CD4-positive, alpha-beta memory T cell (primary cell): ENCODE measurements at places on chromosomes 16 and 17. TPM values are rescaled to one million over a fixed set of nuclear protein-coding genes. Genes with fewer than 3 reads are reported as not detected.

- no peak overlapping the region for H3K4me3 ChIP-seq
- H3K27ac ChIP-seq: no peak overlapping the region
- H3K4me1 ChIP-seq: no peaks in the 10 kb centered on the region
- no peaks in the 10 kb centered on the region for H3K27me3 ChIP-seq
- no peak for DNase-seq
- no peaks in the 10 kb centered on the region for H3K36me3 ChIP-seq
Observed at GRCh38 chr16:13153696-13154095, 252.3 kb downstream of the SHISA9 start.

DNA sequence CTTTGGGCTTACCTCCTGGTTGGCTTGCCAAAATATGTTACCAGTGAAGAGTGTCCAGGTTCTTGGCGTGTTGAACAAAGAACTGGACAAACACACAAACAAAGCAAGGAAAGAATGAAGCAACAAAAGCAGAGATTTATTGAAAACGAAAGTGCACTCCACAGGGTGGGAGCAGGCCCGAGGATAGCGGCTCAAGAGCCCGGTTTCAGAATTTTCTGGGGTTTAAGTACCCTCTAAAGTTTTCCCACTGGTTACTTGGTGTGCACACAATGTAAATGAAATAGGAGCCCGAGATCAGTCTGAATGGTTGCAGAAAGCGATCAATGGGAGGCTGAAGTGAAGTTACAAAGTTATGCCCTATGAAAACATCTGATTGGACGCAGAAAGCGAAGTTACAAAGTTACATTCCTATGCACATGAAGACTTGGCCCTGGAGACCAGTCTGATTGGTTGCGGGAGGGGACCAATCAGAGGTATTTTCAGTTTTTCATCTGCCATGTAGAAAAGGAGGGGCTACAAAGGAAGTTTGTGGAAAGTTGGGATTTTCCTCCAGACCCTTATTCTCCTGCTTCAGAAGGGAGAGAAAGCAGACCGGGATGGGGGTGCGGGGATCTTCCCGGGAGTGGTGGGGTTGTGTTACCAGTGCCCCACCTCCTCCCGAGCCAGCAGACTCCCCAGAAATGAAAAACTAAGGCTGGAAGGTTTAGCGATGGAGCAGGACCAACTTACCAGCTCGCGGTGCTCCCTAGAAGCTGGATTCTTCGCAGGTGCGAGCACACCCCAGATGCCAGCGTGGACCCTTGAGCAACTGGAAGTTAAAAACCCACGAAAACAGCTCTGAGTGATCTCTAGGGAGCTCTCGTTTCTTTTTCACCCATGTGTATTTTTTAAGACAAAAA, at the start of gene SLFN12:
Gene SLFN12 (minus strand): TSS at position 325 of the 899 bp plus-strand sequence. CDS start 9,472 bp downstream, outside the sequence.
- H3K27me3 ChIP-seq: no peaks in the 10 kb centered on the region
- H3K4me3 ChIP-seq: peak within 1 kb of the TSS; percentile 79
- peak within 1 kb of the TSS; percentile 61 for H3K27ac ChIP-seq
- H3K36me3 ChIP-seq: no peaks in the 10 kb centered on the region
- DNase-seq: peak; percentile 74
- H3K4me1 ChIP-seq: peaks cover 44% of the 10 kb centered on the region

GRCh38 chr16:2086812-2087747, 39.3 kb downstream of the TSC2 start:
- H3K4me1 ChIP-seq: no peaks in the 10 kb centered on the region
- H3K27ac ChIP-seq: no peak overlapping the region
- no peak for DNase-seq
- H3K4me3 ChIP-seq: no peak overlapping the region
- H3K27me3 ChIP-seq: no peaks in the 10 kb centered on the region

DNA sequence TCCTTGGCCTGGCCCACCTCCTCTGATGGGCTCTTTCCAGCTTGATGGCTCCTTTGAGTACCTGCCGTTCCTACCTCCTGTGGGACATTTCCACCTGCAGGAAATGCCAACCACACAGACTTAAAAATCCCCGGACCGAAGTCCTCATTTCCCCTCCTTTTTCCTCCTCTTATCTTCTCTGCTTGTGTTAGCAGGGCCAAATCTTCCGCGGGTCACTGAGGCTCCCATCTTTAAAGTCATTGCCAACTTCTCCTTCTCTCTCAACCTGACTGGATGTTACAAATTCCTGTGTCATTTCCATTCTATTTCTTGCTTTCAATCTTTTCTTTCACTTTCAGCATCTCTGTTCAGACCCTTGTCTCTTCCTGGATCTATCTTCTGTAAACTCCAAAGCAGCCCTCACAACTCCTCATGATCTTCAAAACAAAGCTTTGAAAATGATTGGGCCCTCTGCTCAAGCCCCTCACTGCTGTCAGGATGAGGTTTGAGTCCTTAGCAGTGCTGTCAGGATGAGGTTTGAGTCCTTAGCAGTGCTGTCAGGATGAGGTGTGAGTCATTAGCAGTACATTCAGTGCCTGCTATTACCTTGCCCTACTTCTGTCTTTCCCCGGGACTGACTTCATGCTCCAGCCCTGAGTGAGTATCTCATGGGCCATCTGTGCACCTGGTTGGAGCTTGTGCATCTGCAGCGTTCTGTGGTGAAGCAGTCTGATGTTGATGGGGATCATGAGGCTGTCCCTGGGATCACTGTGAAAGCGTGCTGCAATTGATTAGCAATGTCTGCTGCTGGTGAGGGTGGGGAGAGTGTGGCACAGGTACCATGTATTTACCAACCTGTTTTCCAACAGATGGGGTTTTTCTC, 100.1 kb downstream of the IRF8 start:
- peaks cover 15% of the 10 kb centered on the region for H3K4me1 ChIP-seq
- no peaks in the 10 kb centered on the region for H3K36me3 ChIP-seq
- DNase-seq: no peak
- H3K27ac ChIP-seq: no peak overlapping the region

GRCh38 chr17:76381633-76382350, 2.6 kb upstream of the SPHK1 start:
- H3K27ac ChIP-seq: no peak overlapping the region
- no peak overlapping the region for H3K4me3 ChIP-seq
- no peaks in the 10 kb centered on the region for H3K27me3 ChIP-seq
- no peaks in the 10 kb centered on the region for H3K36me3 ChIP-seq
- peaks cover 20% of the 10 kb centered on the region for H3K4me1 ChIP-seq

DNA sequence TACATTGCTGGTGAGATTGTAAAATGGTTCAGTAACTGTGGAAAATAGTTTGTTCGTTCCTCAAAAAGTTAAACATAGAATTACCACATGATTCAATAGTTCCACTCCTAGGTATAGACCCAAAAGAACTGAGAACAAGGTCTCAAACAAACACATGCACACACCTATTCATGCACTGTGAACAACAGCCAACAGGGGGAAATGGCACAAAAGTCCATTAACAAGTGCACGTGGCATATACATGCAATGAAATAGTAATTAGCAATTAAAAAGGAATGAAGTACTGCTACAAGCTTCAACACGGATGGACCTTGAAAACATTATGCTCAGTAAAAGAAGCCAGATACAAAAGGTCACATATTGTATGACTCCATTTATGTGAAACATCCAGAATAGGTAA, 23.8 kb downstream of the SDK2 start:
- H3K4me3 ChIP-seq: no peak overlapping the region
- DNase-seq: no peak
- no peaks in the 10 kb centered on the region for H3K36me3 ChIP-seq

DNA sequence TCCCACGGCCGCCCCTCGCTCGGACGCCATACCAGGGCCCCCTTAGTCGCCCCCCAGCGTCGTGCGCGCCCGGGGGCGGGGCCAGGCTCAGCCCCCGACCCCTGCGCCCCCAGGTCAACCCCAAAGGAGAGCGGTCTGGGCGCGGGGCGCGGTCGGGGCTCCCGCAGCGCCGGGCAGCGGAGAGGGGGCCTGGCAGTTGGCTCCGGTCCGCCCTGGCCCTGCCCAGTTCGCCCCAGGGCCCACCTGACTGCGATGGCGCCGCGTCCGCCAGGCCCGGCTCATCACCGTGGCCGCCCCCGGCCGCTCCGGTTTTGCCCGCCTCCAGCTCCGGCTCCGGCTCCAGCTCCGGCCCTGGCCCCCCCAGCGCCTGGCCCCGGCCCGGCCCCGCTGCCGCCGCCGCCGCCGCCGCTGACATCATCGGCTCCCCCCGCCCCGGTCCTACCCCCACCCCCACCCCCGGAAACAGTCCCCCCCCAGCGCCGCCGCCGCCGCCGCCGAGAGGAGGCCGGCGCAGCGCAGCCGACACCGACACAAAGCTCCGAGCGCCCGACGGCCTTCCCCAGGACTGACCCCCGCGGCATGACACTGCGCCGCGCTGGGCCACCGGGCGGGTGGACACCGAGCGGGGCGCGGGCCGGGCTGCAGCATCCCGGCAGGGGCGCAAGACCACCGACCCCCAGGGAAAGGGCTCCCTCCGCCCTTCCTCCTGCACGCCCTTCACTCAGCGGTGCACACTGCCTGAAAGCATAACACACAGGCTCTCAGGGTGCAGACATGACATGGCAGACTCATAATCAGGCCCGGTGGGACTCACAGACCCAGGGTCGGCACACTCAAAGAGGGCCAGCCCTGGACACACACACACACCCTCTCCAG, at the start of gene ZBTB4:
Gene ZBTB4 (minus strand): TSS at position 419 of the 876 bp plus-strand sequence. CDS start 12,830 bp downstream, outside the sequence.
- peak within 1 kb of the TSS; percentile 79 for H3K4me3 ChIP-seq
- DNase-seq: peak; percentile 77
- peaks cover 57% of the 10 kb centered on the region for H3K4me1 ChIP-seq
- peak within 1 kb of the TSS; percentile 97 for H3K27ac ChIP-seq
- H3K36me3 ChIP-seq: no peaks in the 10 kb centered on the region
- H3K27me3 ChIP-seq: no peaks in the 10 kb centered on the region

- H3K27me3 ChIP-seq: no peaks in the 10 kb centered on the region
- H3K4me1 ChIP-seq: no peaks in the 10 kb centered on the region
- H3K27ac ChIP-seq: no peak overlapping the region
- no peaks in the 10 kb centered on the region for H3K36me3 ChIP-seq
- H3K4me3 ChIP-seq: no peak overlapping the region
Observed at GRCh38 chr17:33435721-33436301, 142.7 kb upstream of the ASIC2 start.

DNA sequence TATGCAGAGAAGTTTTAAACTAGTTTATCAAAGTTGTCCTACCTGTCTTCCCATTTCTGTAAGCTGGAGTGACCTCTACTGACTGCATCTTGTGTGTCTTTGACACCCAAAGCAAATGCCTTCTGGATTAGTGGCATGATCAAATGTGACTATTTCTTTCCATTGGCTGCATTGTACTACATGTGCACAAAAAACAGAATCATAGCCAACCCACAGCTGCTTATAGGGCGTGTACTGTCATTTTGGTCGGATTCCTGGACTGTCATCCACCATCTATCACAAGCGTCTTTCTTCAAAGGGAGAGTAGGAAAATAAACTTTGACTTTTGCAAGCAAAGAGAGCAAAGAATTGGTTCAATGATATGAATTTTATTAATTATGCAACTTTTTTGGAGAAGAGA, 310.6 kb downstream of the MAP2K6 start:
- H3K4me1 ChIP-seq: no peaks in the 10 kb centered on the region
- H3K27me3 ChIP-seq: no peaks in the 10 kb centered on the region
- no peak overlapping the region for H3K4me3 ChIP-seq

DNA sequence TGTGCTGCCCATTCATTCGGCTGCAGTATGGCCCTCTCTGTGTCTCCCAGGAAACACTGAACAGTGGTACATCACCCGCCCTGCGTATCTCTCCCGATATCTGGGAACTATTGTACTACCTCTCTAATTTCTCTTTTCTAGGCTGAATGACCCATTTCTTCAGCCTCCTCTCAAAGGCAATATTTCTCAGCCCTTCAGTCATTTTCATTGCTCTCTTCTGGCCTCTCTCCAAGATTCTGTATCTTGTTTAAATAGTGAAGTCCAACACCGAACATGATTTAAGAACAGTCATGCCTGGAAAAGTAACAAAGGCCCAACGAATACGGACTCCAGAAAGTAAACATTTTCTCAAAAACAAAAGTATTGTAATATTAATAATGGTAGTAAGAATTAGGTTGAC, 220.1 kb downstream of the ZFHX3 start:
- no peaks in the 10 kb centered on the region for H3K27me3 ChIP-seq
- H3K36me3 ChIP-seq: no peaks in the 10 kb centered on the region
- no peak for DNase-seq
- H3K27ac ChIP-seq: no peak overlapping the region
- no peak overlapping the region for H3K4me3 ChIP-seq
- H3K4me1 ChIP-seq: no peaks in the 10 kb centered on the region

Gene ABCC11
- total RNA-seq: not detected

Gene KRTAP1-1
- total RNA-seq: not detected

Gene ELMO3
- 10.6 TPM for total RNA-seq

Gene MMP25
- 3.0 TPM for total RNA-seq

Gene MYH13
- total RNA-seq: not detected

Gene SOCS7
- total RNA-seq: 23.1 TPM

Gene SLC52A1
- total RNA-seq: 0.53 TPM

Gene LRRC75A
- 5.7 TPM for total RNA-seq

Gene PARN
- 46.4 TPM for total RNA-seq

Gene SALL1
- total RNA-seq: not detected
